NCI-H146 (cell line): ENCODE measurements at places on chromosomes 13 and 19.

DNA sequence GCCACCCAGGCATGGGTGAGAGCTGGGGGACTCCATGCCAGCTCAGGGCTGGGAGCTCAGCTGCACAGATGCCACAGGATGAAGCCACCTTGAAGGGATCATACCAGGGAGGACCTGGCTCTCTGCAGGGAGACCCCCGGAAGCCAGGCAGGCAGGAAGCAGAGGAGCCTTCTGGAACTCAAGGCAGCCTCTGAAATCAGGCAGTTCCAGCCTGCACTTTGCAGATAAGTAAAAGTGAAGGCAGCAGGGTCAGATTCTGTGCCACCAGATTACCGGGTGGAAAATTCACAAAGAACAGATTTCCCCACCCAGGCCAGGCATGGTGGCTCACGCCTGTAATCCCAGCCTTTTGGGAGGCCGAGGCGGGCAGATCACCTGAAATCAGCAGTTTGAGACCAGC lies 2.5 kb downstream of the TMEM259 start:
- DNase-seq, result no peak

- DNase-seq, result no peak
These were observed 21.5 kb upstream of the GSX1 start for GRCh38 chr13:27770809-27771208.

GRCh38 chr13:27194209-27194608 lies 22.6 kb upstream of the USP12 start:
- no peak for DNase-seq

GRCh38 chr19:32916969-32917615 lies 47.5 kb upstream of the SLC7A9 start:
- no peak for DNase-seq

DNA sequence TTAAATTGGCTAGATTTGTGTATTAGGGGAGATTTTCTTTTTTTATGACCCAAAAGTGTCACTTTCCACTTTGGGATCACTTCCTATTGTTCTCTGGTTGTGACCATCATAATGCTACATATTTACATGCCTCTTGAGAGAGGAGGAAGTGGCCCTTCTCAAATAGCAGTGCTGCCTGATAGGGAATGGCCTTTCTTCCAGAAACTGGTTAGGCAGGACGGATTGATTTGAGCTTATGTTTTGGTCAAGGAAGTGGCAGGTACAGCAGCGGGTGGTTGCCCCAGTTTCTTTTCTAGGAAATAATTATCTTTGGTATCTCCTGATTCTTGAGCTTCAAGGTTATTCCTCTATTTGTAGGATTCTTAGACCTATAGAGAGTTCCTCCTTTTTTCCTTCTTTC lies 21.9 kb upstream of the WTIP start:
- no peak for DNase-seq

DNA sequence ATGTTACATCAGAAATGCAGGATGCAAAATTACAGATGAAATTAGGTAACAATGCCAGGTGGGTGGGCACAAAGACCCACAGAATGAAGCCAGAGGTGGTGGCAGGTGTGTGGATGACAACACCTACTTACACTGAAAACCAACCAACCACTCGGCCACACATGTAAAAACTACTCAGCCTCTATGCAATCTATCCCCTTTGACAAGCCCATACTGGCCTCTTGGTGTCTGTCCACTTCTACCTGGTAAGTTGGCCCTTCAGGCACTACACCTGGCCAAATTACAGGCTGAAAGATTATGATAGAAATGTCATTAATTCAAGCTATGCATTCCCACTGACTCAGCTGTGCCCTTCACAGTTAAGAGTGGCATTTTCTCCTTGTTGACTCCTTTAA lies 50.0 kb downstream of the BRD4 start:
- peak; percentile 24 for DNase-seq

- no peak for DNase-seq
These were observed 21.0 kb downstream of the SERP2 start for GRCh38 chr13:44394658-44395057.

- DNase-seq, result no peak
These were observed 70.0 kb downstream of the FOXO1 start for GRCh38 chr13:40596484-40596883.

DNA sequence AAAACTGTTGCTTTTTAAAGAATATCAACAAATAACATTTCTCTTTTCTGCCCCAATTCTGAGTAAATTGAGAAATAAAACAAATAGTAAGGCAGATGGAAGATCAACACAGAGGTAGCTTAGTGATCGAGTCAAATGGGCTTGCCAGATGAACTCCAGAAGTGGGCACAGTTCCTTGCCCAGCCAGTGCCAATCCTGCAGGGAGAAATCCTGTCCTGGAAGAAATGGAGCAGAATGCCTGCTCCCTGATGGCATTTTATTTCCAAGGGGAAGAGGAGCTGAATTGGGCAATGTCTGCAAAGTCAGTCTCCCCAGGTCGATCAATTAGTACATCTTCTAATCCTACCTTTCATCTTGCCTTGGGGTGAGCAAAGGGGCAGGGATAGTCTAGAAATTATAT lies 225.3 kb downstream of the NHLRC3 start:
- no peak for DNase-seq

DNA sequence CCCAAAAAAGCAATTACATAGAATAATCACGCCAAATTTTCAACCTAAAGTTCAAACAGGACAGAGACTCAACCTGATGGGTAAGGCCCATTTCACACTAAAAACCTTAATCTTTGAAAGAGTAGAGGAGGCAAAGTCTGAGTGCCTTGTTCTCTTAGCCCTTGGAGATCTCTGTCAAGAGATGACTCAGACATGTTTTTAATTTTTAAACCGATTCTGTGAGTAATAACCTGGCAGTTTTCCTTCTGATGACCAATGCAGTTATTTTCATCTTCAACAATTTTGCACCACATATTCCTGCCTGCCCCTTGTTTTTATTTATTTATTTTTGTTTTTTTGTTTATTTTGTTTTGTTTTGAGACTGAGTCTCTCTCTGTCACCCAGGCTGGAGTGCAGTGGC lies 11.5 kb upstream of the TNFSF9 start:
- no peak for DNase-seq

- DNase-seq, result no peak
These were observed 51.7 kb downstream of the RXFP2 start for GRCh38 chr13:31790992-31791391.

DNA sequence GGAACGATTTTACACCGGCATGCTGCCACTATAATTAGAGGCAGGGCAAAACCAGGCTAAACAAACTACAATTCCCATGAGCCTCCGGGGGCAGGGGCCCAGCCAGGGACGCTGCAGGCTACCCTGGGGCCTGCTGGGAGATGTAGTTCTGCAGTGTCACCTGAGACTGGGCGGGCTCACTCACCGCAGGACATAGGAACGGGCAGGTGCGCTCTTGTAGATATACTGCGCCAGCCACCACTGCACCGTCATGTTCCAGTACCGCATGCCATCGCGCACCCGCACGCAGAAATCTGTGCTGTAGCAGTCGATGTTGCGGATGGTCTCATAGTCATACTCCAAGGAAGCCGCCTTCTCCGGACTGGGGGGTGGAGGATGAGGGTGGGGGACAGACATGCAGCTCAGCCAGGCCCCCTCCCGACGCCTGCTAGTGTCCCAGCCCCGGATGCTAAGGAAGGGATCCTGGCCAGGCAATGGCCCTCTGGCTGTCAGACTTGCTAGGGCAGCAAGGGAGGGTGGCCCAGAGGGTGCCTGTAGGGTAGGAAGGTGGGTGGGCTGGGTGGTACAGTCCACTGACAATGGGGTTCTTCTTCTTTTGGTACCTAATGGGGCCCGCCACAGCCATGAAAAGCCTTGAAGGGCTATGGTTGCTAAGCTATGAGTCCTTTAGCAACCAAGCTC lies 5.8 kb upstream of the TMC4 start:
- peak; percentile 19 for DNase-seq

DNA sequence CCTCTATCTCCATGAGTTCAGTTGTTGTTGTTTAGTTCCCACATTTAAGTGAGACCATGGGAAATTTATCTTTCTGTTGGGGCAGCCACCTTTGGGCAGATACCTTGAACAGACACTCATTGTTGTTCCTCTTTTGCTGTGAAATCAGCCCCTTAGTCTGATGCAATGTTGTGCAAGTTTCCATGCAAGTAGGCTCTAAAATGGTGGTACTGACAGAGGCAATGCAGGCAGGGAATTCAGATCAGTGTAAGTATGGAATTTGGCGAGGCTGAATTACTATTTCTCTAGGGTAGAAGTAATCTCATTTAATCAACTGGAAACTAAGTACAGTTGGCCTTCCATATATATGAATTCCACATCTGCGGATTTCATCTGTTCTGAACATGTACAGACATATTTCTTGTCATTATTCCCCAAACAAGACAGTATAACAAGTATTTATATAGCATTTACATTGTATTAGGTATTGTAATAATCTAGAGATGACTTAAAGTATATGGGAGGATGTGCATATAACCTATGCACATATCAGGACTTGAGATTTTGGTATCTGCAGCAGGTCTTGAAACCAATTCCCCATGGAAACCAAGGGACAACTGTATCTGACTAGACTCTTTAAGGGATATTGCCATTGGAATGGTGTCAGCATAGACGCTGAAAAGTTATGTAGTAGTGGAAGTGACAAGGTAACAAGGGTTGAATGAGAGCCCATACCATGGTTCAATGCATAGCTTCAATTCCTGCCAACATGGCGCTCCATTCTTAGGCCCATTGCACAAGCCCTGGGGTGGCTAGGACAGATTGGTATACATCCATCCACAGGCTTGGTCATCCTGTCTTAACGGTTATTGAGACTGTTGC lies 281.5 kb upstream of the HTR2A start:
- no peak for DNase-seq

DNA sequence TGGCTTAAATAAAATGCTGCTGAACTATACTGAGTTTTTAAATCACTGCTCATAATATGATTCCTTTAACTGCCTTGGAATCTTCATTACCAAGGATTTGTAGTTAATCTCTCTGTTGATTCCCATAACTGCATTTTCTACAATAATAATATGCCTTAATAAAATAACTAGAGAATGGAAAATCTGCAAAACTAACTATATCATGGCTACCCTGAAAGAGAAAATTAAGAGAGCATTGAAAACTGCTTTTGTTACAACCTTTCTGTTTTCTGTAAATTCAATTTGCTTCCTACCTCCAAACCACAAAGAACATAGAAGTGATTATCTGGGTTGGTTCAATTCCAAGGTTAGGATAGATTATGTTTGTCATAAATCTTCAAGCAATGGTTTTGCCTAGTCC lies 202.8 kb upstream of the ATXN8OS start:
- DNase-seq, result no peak

- no peak for DNase-seq
These were observed 15.8 kb upstream of the ALOX5AP start for GRCh38 chr13:30719525-30719914.

GRCh38 chr19:55652311-55653128 lies 2.3 kb upstream of the U2AF2 start:
- DNase-seq, result no peak

DNA sequence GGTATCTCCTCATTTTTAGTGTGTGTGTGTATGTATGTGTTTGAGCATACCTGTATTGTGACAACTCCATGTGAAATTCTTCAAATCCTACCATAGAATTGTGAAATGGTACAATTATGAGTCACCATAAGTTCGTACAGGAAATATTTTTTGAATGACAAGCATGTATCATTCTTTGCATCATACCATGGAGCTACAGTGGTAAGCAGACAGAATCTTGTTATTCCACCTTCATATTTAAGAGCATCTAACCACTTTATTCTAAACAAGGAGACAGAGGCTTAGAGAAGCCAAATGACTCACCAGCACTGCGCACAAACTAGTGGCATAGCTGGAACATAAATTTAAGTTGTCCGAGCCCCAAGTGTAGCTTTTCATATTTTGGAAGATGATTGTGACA lies 4.5 kb upstream of the EPSTI1 start:
- DNase-seq, result no peak
